ENCODE measurements at places on chromosomes 2 and 18. TPM values are rescaled to one million over a fixed set of nuclear protein-coding genes. Genes with fewer than 3 reads are reported as not detected.

Gene FAM124B
- not detected for total RNA-seq

Gene SULT1C3
- not detected for total RNA-seq

DNA sequence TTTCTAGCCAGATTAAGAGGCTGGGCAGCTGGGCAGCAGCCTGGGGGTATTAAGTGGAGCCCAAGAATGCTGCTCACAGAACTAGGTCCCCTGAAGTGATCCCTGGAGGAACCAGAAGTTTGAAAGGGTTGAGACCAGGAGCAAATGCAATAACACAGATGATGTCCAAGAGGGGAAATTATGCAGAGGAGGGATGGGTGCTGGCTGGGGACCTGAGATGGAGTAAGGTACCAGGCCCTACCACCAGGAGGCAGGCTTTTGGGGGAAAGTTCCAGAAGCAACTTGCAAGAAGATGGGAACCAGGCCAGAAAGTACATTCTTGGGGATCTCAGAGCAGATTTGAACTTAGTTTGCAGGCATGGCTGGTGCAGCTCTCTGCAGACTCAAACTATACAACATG is 175.1 kb downstream of the NCK2 start:
- no peaks in the 10 kb centered on the region for H3K4me1 ChIP-seq
- no peaks in the 10 kb centered on the region for H3K36me3 ChIP-seq
- H3K4me3 ChIP-seq = no peak overlapping the region
- peak; percentile 4 for DNase-seq
- no peaks in the 10 kb centered on the region for H3K27me3 ChIP-seq

DNA sequence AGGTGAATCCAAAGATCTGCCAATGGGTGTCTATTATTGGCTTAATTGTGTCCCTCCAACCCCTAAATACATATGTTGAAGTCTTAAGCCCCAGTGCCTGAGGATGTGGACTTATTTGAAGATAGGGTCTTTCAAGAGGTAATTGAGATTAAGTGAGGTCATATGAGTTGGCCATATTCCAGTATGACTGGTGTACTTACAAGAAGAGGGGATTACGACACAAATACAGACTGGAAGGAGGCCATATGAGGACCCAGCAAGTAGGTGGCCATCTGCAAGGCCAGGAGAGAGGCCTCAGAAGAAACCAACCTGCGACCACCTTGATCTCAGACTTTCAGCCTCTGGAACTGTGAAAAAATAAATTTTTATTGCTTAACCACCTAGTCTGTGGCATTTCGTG is 121.1 kb upstream of the FN1 start:
- H3K4me3 ChIP-seq = no peak overlapping the region
- DNase-seq = peak; percentile 49
- no peaks in the 10 kb centered on the region for H3K27me3 ChIP-seq
- no peaks in the 10 kb centered on the region for H3K36me3 ChIP-seq
- peaks cover 10% of the 10 kb centered on the region for H3K4me1 ChIP-seq
- no peak overlapping the region for H3K27ac ChIP-seq

DNA sequence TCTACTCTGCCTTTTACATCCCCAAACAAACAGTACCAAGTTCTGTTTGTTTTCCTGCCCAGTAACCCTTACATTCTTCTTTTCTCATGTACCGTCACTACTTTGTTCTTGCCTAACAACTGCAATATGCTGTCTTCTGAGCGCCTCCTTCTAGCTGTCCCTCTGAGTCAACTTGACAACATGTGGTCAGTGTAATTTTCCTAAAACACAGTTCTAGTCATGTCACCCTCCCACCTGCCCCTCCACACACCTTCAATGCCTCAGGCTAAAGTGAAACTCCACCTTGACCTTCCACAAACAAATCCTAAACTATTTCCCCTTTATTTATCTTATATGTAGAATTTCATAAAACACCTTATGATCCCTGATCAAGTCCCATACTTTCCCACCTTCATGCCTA is 124.6 kb upstream of the CD302 start:
- H3K36me3 ChIP-seq = no peaks in the 10 kb centered on the region
- H3K27ac ChIP-seq = no peak overlapping the region
- DNase-seq = no peak
- H3K4me3 ChIP-seq = no peak overlapping the region
- H3K27me3 ChIP-seq = no peaks in the 10 kb centered on the region

GRCh38 chr2:47035615-47036488 is 119.3 kb downstream of the STPG4 start:
- no peak overlapping the region for H3K4me3 ChIP-seq
- no peaks in the 10 kb centered on the region for H3K27me3 ChIP-seq
- peak overlapping the region; percentile 100 for H3K27ac ChIP-seq
- DNase-seq = no peak

DNA sequence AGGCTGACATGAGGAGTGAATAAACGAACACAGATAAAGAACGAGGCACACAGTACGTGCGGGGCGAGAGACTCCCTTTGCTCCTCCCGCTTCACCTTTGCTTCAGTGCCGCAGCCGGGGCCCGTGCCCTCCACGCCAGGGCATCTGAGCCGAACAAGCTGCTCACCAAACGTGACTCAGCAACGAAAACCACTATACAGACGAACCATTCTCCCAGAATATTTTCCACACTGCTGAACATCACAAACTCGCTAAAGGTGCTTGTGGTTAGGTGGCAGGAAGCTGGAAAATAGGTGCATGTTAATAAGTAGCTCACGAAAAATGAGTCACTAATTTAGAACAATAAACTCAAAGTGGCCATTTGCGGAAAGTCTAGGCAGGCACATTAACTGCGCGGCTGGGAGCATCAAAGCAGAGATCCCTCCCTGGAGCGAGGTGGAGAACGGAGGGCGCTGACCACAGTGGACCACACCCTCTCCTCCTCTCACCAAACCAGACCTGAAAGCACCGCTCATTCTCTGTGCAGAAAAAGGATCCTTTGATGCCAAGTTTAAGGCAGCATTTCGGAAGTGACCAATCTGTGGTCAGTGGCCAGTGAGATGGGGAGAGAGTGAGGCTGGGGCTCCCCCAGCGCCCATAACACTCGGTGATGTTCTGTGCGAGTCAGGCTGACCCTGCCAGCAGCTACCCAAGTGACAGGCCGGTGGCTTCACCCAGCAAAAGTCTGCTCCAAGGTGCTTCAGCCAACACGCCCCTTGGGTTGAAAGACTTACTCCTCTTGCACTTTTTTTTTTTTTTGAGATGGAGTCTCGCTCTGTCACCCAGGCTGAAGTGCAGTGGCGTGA is 153.2 kb downstream of the HDAC4 start:
- no peak overlapping the region for H3K27ac ChIP-seq
- peak overlapping the region; percentile 2 for H3K4me3 ChIP-seq
- no peaks in the 10 kb centered on the region for H3K36me3 ChIP-seq

GRCh38 chr2:62718225-62718822 is 12.8 kb downstream of the EHBP1 start:
- no peaks in the 10 kb centered on the region for H3K27me3 ChIP-seq
- H3K4me3 ChIP-seq = no peak overlapping the region
- DNase-seq = no peak
- no peak overlapping the region for H3K27ac ChIP-seq
- H3K4me1 ChIP-seq = no peaks in the 10 kb centered on the region

DNA sequence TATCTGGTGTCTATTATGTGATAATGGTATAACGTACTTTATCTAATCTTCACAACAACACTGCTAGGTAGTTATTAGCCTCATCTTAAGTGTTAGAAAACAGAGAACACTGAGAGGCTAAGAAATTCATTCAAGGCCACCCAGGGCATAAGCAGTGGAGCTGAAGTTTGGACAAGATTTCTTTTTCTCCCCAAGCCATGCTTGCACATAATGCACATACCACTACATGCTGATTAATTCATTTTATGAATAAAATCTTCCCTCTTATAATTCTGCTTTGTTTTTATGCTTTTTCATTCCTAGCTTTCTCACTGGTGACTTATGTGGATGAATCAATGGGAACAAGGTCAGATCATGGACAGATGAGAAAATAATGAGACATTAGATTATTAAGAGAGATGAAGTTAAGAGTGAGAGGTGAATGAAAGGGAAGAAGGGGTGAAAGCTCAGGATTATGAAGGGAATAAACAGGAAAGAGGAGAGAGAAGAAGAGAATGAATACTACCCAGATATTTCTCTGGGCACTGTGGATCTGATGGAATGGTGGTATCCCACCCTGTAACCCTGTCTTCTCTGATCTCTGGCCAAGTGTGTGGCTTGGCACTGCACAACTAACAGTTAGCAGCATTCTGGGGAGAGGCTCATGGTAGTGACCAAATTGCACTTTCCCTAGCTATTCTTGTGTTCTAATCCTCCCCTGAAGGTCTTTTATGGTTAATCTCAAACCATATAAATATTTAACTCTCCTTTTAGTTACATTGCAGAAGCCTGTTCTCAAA is 17.7 kb upstream of the GALNT3 start:
- H3K27me3 ChIP-seq = no peaks in the 10 kb centered on the region
- DNase-seq = no peak
- no peaks in the 10 kb centered on the region for H3K36me3 ChIP-seq
- no peak overlapping the region for H3K27ac ChIP-seq
- H3K4me3 ChIP-seq = no peak overlapping the region
- no peaks in the 10 kb centered on the region for H3K4me1 ChIP-seq

DNA sequence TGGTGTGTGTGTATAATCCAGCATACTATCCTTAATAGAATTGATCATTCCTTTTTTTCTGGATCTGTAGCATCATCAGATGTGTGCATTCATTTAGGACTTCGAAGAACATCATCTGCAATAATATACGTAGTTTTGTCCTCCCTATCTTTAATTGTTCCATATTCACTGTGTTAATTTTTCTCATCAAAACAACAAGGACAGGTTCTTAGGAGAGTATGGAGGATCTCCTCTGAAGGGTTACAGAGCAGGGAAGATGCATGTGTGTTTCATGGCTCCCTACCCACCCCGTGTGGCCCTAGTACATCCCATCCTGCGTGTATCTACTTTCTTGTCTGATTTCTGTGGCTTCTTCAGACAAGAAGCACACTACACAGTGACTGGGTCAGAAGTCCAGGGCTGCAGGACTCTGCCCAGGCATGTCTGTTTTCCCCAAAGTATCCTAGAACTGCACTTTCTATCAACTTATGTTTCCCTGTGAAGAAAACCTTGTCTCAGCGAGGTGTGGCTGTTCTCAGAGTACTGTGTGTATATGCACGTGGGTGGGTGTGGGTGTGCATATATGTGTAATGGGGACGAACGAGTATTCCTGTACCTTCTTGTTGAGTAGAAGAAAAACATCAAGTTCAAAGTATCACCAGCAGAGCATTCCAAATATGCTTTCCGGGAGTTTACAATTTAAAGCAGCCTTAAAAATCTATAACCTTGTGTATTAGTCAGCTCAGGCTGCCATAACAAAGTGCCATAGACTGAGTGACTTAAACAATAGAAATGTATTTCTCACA is 220.4 kb upstream of the FOSL2 start:
- DNase-seq = peak; percentile 45
- no peaks in the 10 kb centered on the region for H3K36me3 ChIP-seq
- H3K4me3 ChIP-seq = no peak overlapping the region
